Heart left ventricle (tissue), 16 donors: ENCODE measurements at places on chromosomes 16 and 17.

- peaks cover 14% of the 10 kb centered on the region for H3K4me1 ChIP-seq
- no peak for DNase-seq
- no peak overlapping the region for H3K4me3 ChIP-seq
- no peak overlapping the region for H3K27ac ChIP-seq
Measured at GRCh38 chr17:19656851-19657581, 8.5 kb downstream of the ALDH3A2 start.

DNA sequence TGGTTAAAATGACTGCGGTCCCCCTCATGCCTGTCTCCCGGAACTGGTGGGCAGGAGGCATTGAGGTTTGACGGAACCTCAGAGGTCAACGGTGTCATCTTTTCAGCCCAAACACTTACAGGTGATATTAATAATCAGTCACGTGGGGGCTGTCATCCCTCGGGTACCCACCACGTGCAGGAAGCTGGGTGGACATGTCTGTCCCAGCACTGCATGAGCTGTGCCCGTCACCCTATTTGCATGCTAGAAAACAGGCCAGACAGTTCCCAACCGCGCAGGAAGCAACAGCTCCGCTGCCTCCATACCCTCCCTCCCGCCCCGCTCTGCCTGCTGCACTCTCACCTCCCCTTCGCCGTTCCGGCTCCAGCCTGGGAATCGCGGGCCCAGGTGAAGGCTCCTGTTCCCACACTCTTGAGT lies 1.4 kb downstream of the SYNGR3 start:
- H3K4me3 ChIP-seq: no peak overlapping the region
- peaks cover 31% of the 10 kb centered on the region for H3K27me3 ChIP-seq
- no peak overlapping the region for H3K27ac ChIP-seq
- no peak for DNase-seq
- H3K4me1 ChIP-seq: peaks cover 5% of the 10 kb centered on the region
- peaks cover 12% of the 10 kb centered on the region for H3K36me3 ChIP-seq

DNA sequence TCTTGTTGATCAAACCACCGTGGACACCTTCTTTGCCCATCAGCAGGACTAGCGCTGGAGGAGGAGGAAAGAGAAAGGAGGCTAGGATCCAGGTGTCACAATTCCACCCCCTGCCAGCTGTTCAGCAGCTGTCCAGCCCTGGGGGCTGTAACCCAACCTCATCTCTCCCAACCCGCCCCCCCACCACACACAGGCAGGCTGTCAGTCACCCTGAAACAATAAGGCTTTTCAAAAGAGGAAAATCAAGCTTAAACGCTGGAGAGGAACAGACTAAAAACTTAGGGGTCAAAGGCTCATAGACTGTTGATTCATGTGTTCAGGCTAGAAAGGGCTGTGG lies 2.4 kb downstream of the PFN1 start:
- no peak for DNase-seq
- H3K27me3 ChIP-seq: no peaks in the 10 kb centered on the region
- peak overlapping the region; percentile 98 for H3K4me3 ChIP-seq
- H3K36me3 ChIP-seq: no peaks in the 10 kb centered on the region

DNA sequence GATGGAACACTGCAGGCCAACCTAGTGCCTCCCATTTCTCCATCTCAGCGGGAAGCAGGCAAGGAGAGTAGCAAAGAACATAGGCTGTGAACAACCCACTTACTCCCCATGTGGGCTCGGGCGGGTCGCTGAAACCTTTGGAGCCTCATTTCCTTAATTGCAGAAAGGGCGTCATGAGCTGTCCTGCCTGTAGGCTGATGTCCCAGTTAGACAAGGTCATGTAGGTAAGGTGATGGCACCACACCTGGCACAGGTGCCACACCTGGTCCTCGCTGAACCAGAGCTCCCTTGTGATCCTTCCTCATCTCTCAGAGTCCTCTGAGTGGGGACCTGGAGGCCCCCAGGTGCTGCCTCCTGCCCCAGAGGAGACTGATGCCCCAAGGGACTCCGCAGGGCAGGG lies 22.9 kb downstream of the ABCC3 start:
- no peaks in the 10 kb centered on the region for H3K27me3 ChIP-seq
- no peaks in the 10 kb centered on the region for H3K36me3 ChIP-seq
- DNase-seq: no peak
- H3K27ac ChIP-seq: no peak overlapping the region
- H3K4me1 ChIP-seq: peaks cover 31% of the 10 kb centered on the region

DNA sequence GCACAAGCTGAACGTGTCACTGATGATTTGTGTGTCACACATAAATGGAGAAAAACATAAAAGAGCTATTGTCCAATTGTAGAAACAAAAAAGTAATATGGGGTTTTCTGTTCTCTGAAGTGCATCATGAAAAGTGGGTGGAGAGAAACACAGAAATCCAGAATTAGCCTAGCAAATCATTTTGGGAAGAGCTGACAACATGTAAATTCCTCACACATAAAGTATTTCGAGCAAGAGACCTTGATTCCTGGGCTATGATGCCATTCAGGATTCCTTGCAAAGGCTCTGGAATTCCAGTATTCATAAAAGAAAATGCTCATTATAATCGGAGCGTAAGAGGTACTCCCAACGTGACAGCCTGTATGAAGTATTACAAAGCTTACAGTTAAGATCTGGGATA lies 1.1 kb downstream of the DCUN1D3 start:
- no peak for DNase-seq
- H3K27ac ChIP-seq: peak overlapping the region; percentile 98
- peak overlapping the region; percentile 81 for H3K4me3 ChIP-seq
- H3K27me3 ChIP-seq: no peaks in the 10 kb centered on the region
- H3K4me1 ChIP-seq: peaks cover 33% of the 10 kb centered on the region

GRCh38 chr16:732936-733335 lies 6.0 kb downstream of the HAGHL start:
- no peak overlapping the region for H3K27ac ChIP-seq
- H3K27me3 ChIP-seq: no peaks in the 10 kb centered on the region
- H3K36me3 ChIP-seq: peaks cover 68% of the 10 kb centered on the region
- no peaks in the 10 kb centered on the region for H3K4me1 ChIP-seq
- no peak overlapping the region for H3K4me3 ChIP-seq

GRCh38 chr16:70380248-70380918 lies 33.7 kb downstream of the DDX19A start:
- no peaks in the 10 kb centered on the region for H3K27me3 ChIP-seq
- no peaks in the 10 kb centered on the region for H3K4me1 ChIP-seq
- peaks cover 30% of the 10 kb centered on the region for H3K36me3 ChIP-seq

DNA sequence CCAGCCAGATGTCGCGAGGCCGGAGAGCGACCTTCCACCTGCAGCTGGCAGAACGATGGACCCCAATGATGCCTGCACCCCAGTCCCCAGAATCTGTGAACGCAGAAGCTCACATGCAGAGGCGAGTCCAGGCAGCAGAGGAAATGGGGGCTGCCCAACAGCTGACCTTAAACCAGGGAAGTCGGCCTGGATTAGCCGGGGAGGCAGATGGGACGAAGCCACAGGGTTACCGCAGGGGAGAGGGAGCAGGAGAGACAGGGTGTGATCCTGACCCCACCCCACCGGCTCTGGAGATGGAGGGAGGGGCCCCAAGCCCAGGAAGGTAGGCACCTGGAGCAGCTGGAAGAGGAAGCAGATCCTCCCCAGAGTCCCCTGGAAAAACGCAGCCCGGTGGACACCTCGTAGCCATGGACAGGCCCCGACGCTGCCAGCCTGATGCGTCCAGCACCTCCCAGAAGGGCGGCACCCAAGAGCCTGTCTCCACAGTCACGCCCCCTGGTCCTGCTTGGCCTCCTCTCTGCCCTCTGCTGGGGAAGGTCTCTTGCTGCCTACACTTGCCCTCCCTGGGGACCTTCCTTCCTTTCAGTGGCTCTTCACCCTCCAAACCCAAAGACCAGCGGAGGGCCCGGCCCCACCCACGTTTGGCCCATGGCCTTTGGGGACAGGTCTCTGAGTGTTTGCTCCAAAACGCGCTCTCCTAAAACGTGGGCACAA lies 37.3 kb downstream of the PIEZO1 start:
- H3K27ac ChIP-seq: peak overlapping the region; percentile 84
- DNase-seq: no peak
- H3K36me3 ChIP-seq: no peaks in the 10 kb centered on the region

GRCh38 chr17:54982399-54982798 lies 13.8 kb downstream of the STXBP4 start:
- peaks cover 13% of the 10 kb centered on the region for H3K36me3 ChIP-seq
- no peak overlapping the region for H3K4me3 ChIP-seq
- no peak for DNase-seq
- H3K27me3 ChIP-seq: no peaks in the 10 kb centered on the region
- no peak overlapping the region for H3K27ac ChIP-seq

DNA sequence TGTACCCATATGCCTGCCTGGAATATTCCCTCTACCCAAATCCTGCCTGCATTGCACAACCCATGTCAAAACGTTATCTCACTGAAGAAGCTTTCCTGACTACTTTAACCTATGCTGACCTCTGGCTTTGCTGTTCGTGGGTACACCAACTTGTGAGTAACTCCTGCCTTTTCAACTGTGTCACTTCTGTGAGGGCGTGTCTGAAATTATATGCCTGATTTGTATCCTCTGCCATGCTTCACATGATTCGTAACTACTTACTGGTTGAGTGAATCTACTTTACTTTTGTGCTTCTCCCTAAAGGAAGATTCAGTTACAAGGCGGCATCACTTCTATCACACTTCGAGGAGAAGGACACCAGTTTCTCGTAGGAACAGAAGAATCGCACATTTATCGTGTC lies 33.3 kb upstream of the USP43 start:
- DNase-seq: no peak
- no peaks in the 10 kb centered on the region for H3K36me3 ChIP-seq
- H3K4me1 ChIP-seq: no peaks in the 10 kb centered on the region
- no peak overlapping the region for H3K4me3 ChIP-seq
- no peak overlapping the region for H3K27ac ChIP-seq
- H3K27me3 ChIP-seq: no peaks in the 10 kb centered on the region

DNA sequence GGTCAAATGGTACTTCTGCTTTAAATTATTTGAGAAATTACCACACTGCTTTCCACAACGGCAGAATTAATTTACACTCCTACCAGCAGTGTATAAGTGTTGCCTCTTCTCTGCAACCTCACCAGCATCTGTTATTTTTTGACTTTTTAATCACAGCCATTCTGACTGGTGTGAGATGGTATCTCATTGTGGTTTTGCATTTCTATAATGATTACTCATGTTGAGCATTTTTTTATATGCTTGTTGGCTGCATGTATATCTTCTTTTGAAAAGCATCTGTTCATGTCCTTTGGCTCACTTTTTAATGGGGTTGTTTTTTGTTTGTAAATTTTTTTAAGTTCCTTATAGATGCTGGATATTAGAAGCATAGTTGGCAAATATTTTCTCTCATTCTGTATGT lies 446.7 kb downstream of the PMP22 start:
- DNase-seq: no peak
- no peaks in the 10 kb centered on the region for H3K4me1 ChIP-seq
- H3K4me3 ChIP-seq: no peak overlapping the region
- H3K27me3 ChIP-seq: no peaks in the 10 kb centered on the region

- peak; percentile 54 for DNase-seq
- H3K4me3 ChIP-seq: no peak overlapping the region
- no peak overlapping the region for H3K27ac ChIP-seq
Measured at GRCh38 chr17:50037321-50038107, 18.4 kb upstream of the ITGA3 start.

- no peak overlapping the region for H3K4me3 ChIP-seq
- H3K27ac ChIP-seq: no peak overlapping the region
- no peaks in the 10 kb centered on the region for H3K36me3 ChIP-seq
- no peak for DNase-seq
Measured at GRCh38 chr16:55947366-55947765, 72.2 kb upstream of the CES5A start.

DNA sequence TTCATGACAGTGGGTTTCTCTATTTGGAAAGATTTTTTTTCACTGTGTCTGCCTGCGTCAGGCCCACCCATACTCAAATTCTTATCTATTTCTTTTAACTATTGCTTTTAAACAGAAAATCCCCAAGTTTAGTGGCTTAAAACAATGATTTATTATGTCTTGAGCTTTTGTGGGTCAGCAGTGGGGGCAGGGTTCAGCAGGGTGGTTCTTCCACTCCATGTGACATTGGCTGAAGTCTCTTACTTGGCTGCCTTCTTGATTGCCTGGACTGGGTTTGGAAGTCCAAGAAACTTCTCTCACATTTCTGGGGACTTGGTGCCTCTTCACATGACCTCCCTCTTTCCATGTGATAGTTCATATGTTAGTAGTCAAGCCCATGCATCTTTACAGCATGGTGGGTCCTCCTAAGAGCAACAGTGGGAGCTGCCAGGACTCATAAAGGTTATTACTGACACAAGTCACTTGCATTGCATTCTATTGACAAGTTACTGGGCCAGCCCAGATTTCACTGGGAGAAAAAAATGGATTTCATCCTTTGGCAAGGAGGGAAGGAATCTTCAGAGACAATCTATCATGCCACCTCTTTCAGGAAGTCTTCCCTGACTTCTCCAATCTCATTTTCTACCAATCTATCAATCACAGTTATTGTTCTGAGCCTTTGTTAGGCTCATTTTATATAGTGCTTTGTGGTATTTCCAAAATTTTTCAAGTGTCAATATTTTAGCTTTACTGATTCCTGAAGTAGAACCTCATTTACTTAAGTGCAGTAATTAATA lies 436.1 kb downstream of the XYLT1 start:
- no peaks in the 10 kb centered on the region for H3K27me3 ChIP-seq
- no peaks in the 10 kb centered on the region for H3K4me1 ChIP-seq
- H3K36me3 ChIP-seq: no peaks in the 10 kb centered on the region
- no peak for DNase-seq
- no peak overlapping the region for H3K27ac ChIP-seq

DNA sequence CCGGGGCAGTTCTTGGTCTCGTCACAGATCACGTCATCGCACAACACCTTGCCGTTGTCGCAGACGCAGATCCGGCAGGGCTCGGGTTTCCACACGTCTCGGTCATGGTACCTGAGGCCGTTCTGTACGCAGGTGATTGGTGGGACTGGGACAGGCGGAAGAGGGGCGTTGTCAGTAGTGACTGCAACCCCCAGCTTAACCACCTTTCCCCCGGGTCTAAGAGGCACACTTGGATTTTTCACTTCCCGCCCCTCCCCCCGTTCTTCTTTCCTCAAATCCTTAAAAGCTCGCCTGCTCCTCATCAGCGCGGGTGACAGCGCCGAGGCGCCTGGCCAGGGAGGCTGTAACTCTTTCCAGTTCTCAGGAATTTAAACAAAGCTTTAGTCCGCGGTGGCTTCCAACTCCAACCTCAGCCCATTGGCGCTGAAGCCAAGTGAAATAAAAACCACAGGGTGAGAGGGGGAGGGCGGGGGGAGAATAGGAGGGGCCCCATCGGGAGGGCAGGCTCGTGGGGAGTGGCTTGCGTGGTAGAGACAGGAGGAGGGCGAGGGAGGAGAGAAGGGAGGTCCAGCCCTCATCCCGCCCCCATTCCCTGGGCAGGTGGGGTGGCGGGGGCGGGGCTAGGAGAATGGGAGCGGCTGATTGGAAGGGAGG lies 1.5 kb downstream of the COL1A1 start:
- peak overlapping the region; percentile 79 for H3K27ac ChIP-seq
- peaks cover 25% of the 10 kb centered on the region for H3K27me3 ChIP-seq
- H3K4me1 ChIP-seq: peaks cover 3% of the 10 kb centered on the region
- no peaks in the 10 kb centered on the region for H3K36me3 ChIP-seq
- H3K4me3 ChIP-seq: peak overlapping the region; percentile 67
- DNase-seq: peak; percentile 92

GRCh38 chr16:53626811-53627210 lies 76.8 kb downstream of the RPGRIP1L start:
- no peak overlapping the region for H3K27ac ChIP-seq
- H3K4me1 ChIP-seq: no peaks in the 10 kb centered on the region
- no peaks in the 10 kb centered on the region for H3K36me3 ChIP-seq
- H3K27me3 ChIP-seq: no peaks in the 10 kb centered on the region
